ENCODE measurements at places on chromosomes 4 and X.

GRCh38 chr4:8192748-8193738, 6.0 kb upstream of the SH3TC1 start:
- peak; percentile 28 for DNase-seq

GRCh38 chrX:39296472-39296871, 495.2 kb downstream of the MID1IP1 start:
- no peak for DNase-seq

DNA sequence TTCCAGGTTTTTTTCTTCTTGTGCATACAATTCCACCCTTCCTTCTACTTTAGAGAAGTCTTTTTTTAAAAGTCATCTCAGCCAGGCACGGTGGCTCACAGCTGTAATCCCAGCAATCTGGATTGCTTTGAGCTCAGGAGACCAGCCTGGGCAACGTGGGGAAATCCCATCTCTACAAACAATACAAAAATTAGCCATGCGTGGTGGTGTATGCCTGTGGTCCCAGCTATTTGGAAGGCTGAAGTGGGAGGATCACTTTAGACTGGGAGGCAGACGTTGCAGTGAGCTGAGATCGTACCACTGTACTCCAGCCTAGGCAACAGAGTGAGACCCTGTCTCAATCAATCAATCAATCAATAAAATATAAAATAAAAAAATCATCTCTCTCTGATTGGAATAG, 14.8 kb downstream of the ELOVL6 start:
- peak; percentile 15 for DNase-seq

DNA sequence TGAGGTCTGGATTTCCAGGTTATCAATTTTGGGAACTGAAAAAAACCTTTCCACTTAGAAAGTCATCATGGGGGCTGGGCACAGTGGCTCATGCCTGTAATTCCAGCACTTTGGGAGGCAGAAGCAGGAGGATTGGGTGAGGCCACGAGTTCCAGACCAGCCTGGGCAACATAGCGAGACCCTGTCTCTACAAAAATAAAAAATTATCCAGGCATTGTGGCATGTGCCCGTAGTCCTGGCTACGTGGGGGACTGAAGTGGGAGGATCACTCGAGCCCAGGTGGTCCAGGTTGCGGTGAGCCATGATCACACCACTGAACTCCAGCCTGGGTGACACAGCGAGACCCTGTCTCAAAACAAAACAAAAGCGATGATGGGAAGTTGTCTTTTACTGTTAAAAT, 7.9 kb downstream of the TENM3 start:
- DNase-seq, result no peak

DNA sequence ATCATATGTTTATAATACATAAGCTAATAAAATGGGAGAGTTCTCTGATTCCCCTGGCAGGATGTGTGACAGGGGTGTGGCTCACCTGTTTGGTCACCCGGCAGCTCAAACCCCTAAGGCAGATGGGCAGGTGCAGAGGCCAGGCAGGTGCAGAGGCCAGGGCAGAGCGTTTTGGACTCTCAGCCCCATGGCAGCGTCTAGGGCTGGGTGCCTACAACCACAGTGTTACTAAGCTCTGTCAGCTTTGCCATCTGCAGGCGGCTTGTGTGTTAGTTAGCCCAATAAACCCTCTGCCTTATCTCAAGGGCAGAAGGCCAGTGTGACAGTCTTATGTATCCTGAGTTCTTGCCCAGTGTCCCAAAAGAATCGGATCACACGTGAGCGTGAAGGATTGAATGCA, 54.0 kb upstream of the UGT2B15 start:
- DNase-seq, result no peak

DNA sequence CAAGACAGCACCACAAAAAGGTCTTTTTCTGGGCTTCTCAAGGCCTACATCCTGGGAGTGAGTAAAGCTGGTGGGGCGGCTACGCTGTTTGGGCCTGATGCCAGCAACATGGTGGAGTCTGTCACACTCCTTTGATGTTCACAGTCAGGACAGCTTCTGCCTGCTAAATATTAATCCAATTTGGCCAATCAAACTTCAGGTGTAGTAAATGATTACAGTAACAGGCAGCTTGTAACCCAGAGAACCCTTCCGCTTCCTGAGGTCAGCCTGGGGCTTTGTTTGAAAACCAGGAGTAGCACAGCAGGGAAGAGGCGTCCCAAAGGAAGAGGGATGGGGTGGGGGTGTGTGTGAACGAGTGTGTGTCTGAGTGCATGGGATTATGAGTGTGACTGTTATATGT, 220.4 kb downstream of the MAML3 start:
- DNase-seq, result no peak

GRCh38 chr4:17494258-17495190, 17.4 kb downstream of the QDPR start:
- DNase-seq, result no peak

DNA sequence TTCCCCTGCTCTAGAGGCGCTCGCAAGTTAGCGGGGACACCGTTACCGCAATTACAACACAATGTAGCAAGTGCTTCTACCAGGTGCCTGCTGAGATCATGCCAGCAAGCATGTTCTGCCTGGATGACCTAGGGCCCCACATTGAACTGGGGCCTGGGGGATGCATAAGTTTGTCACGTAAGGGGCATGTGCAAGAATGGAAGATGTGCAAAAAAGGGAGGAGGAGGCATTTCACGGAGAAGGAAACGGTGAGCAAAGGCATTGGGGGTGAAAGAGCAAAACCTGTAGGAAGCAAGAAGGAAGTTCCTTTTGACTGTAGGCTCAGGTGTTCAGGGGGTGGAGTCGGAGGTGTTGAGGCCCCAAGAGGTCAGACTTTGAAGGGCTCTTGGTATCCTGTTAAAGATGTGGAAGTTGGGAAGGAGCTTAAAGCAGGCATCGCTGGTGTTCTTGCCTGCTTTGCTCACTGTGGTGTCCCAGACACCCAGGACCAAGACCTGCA, 602 bp upstream of the SCARB2 start:
- no peak for DNase-seq

GRCh38 chr4:152971053-152971452, 34.9 kb downstream of the FHDC1 start:
- no peak for DNase-seq

DNA sequence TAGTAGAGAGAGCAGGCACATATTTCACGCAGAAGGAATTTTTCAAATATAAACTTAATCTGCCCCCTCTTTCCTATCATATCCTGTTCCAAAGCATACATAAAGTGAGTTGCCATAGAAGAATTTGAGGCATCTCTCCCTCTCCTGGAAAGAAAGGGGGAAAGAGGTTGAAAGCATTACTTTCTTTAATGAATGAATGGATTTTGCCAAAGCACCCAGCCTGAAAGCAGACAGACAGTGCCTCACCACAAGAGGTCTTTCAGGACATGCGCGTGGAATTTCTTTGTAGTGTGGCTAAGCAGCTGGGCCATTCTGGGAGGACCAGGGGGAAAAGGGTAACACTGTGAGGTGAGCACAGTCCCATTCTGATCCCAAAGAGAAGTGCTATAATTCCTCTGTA, 651.4 kb downstream of the IQCM start:
- DNase-seq, result no peak

- no peak for DNase-seq
Observed at GRCh38 chr4:129046055-129046959, 47.0 kb downstream of the SCLT1 start.

DNA sequence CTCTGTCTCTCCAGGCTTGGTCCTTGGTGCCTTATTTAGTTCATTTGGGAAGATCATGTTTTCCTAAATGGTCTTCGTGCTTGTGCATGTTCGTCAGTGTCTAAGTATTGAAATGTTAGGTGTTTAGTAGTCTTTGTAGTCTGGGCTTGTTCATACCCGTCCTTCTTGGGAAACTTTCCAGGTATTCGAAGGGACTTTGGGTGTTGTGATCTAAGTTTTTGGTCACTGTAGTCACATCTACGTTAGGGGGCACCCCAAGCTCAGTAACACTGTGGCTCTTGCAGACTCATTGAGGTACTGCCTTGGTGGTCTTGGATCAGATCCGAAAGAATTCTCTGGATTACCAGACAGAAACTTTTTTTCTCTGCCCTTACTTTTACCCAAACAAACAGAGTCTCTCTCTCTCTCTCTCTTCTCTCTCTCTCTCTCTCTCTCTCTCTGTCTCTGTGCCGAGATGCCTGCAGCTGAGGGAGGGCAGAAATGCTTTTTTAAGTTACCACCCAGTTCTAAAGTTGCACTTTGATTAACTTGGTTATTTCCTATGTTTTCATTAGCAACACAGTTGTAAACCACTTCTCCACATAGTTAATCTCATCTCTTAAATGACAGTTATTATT, 67.6 kb upstream of the SLC7A3 start:
- no peak for DNase-seq

GRCh38 chr4:152073351-152074087, 312.7 kb upstream of the GATB start:
- no peak for DNase-seq

- no peak for DNase-seq
Observed at GRCh38 chrX:78452356-78452755, 124.9 kb upstream of the CYSLTR1 start.

DNA sequence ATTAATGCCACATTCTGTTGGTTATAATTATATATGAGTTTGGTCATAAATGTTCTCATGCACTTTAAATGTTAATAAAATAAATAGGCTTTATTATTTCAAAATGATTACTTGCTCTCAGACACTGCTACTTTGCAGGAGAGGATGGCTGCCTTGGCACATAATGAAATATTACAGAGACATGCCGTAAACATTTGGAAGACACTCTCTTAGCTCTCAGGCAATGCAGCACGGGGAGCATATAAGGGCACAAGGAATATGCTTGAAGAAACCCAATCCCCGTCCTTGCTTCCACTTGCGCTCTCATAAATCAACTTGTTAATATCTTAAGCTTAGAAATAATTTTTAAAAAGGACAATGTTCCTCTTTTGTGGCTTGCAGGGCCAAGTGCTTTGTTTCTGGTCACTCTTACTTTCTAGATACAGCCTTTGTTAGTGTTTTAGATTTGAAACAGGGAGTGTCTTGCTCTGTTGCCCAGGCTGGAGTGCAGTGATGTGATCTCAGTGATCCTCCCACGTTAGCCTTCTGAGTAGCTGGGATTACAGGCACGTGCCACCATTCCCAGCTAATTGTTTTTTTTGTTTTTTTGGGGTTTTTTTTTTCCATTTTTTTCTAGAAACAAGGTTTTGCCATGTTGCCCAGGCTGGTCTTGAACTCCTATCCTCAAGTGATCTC, 445.0 kb downstream of the SPRY1 start:
- DNase-seq, result no peak

GRCh38 chr4:145505995-145506394, 24.3 kb downstream of the SMAD1 start:
- DNase-seq, result no peak

- no peak for DNase-seq
Observed at GRCh38 chrX:13367950-13368349, 48.1 kb upstream of the ATXN3L start.

GRCh38 chr4:128796934-128797333, 12.6 kb upstream of the JADE1 start:
- no peak for DNase-seq

GRCh38 chrX:113136836-113137235, 296.2 kb upstream of the AMOT start:
- no peak for DNase-seq

DNA sequence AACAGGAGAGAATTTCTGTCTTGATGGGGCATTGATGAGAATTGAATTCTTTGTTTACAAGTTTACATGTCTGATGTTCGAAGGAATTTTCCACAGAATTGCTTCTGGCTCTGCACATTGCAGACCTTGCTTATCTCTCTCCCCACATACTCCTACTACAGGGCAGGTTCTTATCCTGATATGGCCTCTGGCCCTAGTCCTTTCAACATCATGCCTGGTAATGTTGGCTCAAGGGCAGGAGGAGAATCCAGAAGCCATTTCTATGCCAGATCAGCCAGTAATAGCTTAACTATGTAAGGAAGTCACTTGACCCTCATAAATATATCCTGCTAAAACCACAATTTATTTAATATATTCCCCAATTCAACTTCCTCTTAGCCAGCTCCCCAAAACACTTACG, 24.3 kb upstream of the TSPAN5 start:
- DNase-seq, result no peak

GRCh38 chr4:108834835-108835384, 72.1 kb upstream of the ETNPPL start:
- no peak for DNase-seq

Measured in NCI-H187 (cell line).